ENCODE measurements at places on chromosomes 13 and 19.

GRCh38 chr13:28529836-28530235 lies 34.9 kb upstream of the FLT1 start:
- no peak for DNase-seq

DNA sequence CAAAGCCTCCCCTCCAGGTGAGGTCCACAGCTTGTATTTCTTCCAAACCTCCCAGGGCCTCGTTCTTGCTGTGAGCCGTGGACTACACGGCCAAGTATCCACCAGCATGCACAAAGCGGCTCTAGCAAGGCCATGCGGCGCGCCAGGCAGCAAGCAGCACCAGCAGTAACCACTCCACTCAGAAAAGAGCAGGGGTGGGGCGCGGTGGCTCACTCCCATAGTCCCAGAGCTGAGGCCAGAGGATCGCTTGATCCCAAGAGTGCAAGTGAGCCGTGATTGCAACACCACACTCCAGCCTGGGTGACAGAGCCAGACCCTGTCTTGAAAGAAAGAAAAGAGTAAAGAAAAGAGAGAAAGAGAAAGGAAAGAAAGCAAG lies 4.7 kb downstream of the CCDC8 start:
- no peak for DNase-seq

DNA sequence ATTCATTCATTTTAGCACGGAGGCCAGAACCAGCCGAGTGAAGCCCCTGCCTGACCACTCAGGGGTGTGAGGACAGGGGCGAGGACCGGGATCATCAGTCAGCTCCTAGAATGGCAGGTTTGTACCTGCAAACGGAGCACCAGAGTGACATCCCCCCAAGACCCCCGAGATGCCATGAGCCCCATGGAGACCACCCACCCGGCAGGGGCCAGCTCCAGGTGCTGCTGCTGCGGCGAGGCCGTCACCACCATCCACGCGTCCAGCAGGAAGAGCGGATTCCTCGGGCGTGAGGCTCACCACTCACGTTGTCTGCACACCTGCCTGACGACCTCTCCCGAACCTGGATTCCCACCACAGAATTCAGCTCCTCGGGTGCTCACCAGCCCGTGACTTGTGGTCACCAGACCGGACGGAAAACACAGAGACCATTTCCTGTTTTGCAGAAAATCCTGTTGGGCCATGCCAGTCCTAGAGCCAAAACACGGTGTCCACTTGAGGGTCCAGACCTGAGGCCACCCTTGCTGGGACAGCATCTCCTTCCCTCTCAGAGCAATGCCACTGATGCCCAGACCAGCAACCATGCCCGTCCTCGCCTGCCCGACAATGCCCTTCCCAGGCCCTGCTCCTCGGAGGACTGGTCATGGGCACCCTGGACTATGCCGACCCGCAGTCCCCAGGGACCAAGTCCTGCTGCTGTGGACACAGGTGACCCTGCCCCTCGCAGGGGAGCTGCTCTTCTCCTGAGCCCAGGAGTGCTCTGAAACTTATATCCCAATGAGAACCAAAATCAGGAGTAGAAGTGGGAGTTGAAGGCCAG lies 74.2 kb downstream of the RASA3 start:
- no peak for DNase-seq

- DNase-seq = no peak
Measured at GRCh38 chr13:73935991-73936390, 198.2 kb downstream of the KLF12 start.

GRCh38 chr13:21948769-21949474 lies 278.0 kb downstream of the FGF9 start:
- DNase-seq = no peak

DNA sequence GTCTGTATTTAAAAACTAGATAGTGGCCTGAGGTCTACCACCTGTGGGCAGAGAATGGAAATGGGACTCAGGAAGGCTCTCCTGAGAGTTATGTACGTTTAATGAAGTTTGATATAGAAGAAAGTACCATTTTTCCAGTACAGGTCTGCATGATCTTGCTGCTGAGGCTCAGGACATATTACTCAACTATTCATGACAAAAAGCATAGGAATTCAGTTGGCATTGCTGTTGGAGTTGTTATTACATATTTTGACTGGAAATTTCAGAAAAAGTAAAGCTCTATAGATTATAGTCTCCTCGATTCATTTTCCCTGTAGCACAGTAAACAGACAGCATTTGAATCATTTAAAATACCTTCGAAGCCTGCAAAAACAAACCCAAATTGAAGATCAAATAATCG lies 469.8 kb downstream of the DCT start:
- no peak for DNase-seq

GRCh38 chr19:56637976-56638555 lies 4.9 kb upstream of the SMIM17 start:
- peak; percentile 86 for DNase-seq

DNA sequence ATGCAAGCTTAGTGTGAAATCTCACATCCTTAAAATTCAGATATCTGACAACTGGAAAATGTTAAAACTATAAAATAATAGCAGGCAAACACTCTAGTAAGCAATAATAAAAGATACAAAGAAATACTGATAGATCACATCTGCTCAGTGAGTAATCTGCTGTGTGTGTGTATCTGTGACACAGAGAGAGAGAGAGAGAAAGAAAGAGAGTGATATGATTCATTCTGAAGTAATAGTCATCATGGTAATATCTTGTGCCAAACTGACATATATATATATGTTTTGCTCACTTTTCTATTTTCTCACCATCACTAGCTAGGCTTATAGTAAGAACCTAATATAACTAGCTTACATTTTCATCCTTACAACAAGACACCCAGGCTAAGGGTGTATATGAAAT lies 288.0 kb upstream of the SLITRK6 start:
- DNase-seq = no peak

- no peak for DNase-seq
Measured at GRCh38 chr13:98279473-98280175, 102.6 kb upstream of the RNF113B start.

DNA sequence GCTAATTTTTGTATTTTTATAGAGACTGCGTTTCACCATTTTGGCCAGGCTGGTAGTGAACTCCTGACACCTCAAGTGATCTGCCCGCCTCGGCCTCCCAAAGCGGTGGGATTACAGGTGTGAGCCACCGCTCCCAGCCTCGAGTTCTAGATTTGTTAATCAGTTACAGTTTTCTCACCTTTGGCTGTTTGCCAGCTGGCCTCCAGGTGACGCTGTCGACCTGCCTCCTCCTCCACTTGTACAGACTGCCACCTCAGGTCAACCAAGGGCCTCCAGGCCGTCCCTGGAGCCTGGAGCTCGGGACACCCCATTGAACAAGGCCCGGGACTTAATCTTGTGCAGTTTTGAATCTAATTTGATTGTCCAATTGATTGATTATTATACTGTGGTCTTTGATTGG lies 45.5 kb downstream of the IER2 start:
- peak; percentile 75 for DNase-seq

GRCh38 chr19:17090583-17090982 lies 15.0 kb downstream of the MYO9B start:
- no peak for DNase-seq

DNA sequence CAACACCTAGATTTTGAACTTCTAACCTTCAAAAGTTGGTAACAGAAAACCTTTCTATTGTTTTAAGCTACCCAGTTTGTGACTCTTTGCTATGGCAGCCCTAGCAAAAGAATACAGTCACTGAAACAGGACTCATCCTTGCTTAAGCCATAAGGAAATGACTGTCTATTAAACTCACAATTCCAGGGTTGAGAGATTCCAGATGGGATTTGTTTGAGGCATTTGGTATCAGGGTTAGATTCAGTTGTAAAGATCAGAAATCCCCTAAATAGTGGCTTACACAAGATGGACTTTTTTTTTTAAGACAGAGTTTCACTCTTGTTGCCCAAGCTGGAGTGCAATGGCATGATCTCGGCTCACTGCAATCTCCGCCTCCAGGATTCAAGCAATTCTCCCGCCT lies 41.1 kb upstream of the RGCC start:
- no peak for DNase-seq

- DNase-seq = no peak
Measured at GRCh38 chr13:77554069-77554468, 18.6 kb downstream of the SCEL start.
